RWPE1 (cell line): ENCODE measurements at places on chromosomes 7 and 10.

- no peak for DNase-seq
Observed at GRCh38 chr10:104437226-104437625, 83.6 kb downstream of the CFAP58 start.

- DNase-seq: no peak
Observed at GRCh38 chr10:72065439-72066025, 22.8 kb downstream of the SPOCK2 start.

- no peak for DNase-seq
Observed at GRCh38 chr10:61965703-61966395, 64.3 kb downstream of the ARID5B start.

- no peak for DNase-seq
Observed at GRCh38 chr10:88417387-88418030, 165.6 kb downstream of the RNLS start.

- DNase-seq: no peak
Observed at GRCh38 chr7:37920305-37920848, at the start of gene EPDR1. EPDR1 (plus strand) TSS chr7:37920640; CDS start chr7:37920940, 300 bp downstream.

DNA sequence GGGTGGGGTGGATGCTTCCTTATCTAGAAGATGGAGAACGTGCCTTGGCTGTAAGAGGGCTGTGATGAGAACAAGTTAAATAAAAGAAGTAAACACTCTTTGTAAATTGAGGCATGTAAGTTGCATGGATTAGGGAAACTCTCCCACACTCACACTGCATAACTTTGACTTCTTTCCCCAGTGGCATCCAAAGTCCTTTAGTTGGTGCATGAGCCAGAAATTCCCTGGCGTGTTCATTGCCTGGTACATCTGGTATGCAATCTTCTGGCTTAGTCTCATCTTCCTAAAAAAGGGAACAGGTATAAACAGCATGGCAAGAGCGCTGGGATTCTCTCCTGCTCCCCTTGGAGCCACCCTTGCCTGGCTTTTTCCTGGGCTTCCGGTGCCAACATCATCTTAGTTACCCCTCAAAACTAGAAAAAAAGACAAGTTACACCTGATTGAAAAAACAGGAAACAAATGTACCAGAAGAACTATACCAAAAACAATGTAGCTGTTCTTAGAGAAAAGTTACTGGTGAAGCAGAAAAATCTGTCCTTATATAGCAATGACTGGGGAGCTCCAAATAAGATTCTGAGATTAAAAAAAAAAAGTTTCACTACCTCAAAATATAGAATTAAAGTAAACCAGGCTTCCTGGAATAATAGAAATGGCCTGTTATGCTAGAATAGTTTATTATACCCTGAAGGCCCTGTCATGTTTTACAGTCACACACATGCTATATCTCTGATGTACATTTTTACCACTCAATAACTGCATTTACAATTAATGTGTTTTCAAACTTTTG lies 9.9 kb downstream of the RP9 start:
- DNase-seq: no peak

- no peak for DNase-seq
Observed at GRCh38 chr7:101465576-101466196, 103.0 kb downstream of the COL26A1 start.

- no peak for DNase-seq
Observed at GRCh38 chr7:85407391-85407790, 220.5 kb upstream of the SEMA3D start.
